Activated naive CD4-positive, alpha-beta T cell (primary cell): ENCODE measurements at places on chromosomes 3 and 15.

DNA sequence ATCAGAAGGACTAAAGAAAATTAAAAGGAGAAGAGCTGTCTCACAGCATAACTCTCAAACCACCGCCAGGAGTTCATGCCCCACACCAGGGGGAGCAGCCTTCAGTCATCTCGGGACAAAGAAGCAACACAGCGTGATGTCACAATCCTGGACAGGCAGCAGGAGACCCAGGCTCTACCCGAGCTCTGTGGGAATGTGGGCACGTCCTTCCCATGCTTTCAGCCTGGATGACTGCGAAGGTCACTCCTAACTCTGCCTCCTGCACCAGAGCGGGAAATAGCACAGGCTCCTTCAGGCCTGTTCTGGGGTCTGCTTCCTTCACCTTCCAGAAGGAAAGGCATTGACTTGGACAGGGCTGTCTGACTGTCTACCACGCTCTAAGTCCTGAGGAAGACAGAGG is 31.3 kb downstream of the NOX5 start:
- no peak for DNase-seq

DNA sequence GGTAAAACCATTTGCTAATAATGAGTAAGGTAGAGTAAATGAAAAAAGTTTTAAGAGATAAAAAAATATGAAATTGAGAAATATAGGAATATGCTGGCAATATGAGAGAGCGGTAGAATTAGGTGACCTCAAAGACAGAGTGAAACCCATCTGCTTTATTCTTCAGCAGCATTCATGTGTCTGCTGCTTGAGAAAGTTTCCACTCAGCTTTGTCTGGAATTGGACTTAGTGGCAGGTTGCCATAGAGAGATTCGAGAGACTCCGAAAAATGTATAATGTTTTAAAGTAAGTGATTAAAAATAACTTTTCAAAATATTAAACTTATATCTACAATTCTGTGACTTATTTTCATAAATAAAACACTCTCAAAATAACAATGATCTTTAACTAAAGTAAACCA is 5.0 kb downstream of the SUCNR1 start:
- DNase-seq: no peak

DNA sequence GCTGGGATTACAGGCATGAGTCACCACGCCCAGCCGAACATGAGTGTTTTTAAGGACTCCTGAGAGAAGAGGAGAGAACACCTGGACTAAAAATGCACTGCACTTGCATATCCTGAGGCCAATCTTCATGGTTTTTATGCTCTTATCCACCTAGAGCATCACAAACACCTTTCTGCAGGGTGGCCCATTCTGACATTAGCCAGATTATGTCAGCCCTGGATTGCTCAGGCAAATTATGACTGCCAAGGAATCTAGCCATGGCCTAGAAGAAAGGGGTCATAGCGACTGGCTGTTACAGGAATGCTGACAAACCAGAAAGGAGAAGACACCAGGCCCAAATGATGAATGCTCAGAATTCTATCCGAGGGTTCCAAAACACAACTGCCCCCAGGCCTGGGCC is 40.9 kb upstream of the HERC1 start:
- no peak for DNase-seq

DNA sequence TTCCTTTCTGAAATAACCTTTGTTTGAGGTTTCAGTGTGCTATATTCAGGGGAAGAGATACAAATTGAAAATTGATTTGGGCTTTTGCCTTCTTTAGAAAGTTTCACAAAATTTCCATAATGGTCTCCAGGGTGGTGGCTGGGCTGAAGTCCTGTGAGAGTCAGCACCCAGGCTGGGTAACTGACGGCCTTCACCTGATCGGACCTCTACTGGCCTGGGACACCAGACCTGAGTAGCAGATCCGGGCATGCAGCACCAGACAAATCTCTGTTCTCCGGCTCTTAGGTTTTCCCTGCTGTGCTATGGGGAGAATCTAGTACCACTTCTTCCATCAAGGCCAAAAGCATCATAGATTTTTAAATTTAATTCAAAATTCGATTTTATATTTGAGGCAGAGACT is 133.0 kb upstream of the LMCD1 start:
- DNase-seq: no peak

GRCh38 chr3:55267206-55267930 is 219.7 kb downstream of the WNT5A start:
- no peak for DNase-seq

GRCh38 chr15:59931646-59932261 is 72.4 kb upstream of the FOXB1 start:
- no peak for DNase-seq

DNA sequence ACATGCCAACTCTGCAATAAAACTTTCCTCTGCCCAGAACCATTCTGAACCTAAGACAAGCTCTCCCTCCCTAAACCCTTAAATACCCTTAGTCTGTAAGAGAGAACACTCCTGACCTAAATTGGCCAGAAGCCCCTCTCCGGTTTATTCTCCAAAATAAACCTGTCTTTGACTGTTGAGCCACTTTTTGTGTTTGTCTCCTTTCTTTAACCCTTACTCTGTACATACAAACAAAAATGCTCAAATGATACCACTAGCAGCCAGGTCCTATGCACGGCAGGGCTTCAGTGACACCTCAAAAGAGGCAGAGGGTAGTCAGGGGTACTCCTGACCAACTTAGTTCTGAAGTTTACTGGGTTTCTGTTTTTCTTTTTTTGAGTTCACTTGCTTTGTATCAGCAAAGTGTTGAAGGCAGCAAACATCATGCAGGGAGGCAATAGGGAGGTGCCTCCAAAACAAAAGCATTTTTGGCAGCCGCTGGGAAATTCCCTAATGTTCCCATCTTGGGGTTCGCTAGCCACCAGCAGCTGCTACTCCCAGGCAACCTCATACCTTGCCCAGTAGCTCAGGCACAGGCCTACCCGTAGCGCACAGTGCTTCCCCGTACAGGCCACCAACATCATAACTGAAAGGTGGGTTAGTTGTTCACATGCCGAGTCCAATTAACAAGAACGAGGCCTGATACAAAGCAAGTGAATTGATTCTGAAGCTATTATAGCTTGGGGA is 62.9 kb upstream of the GCNT3 start:
- DNase-seq: no peak

DNA sequence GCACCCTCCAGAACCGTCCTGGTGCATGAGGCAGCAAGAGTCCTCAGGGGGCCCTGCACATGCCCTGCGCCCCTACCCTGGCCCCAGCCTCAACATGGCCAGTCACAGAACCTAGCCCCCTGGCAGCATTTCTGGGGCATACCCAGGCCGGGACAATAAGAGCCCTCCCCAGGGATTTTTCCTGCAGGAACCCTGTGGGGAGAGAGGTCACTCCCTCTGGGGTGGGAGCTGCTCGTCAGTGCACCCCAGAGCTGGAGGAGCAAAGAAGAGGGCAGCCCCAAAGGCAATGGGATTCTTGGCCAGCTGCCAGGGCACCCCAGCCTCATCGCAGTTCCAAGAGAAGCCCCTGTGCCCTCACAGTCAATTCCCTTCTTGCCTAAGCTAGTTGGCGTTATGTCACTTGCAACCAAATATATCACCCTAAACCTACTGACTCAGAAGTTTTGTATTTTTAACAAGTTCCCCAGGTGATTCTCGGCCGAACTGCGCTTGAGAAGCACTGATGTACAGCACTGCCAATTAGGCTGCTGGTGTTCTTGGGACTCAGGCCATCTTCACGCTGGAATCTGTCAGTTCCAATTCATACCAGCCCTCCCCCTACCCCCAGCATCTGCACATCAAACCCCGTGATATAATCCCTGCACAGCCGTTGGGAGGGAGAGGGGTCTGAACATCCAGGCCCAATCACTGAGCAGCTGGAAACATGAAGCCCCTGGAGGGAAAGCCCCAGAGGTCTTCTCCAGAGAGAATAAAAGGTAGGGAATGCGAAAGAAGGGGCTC is 87.5 kb upstream of the PRR20G start:
- DNase-seq: no peak

DNA sequence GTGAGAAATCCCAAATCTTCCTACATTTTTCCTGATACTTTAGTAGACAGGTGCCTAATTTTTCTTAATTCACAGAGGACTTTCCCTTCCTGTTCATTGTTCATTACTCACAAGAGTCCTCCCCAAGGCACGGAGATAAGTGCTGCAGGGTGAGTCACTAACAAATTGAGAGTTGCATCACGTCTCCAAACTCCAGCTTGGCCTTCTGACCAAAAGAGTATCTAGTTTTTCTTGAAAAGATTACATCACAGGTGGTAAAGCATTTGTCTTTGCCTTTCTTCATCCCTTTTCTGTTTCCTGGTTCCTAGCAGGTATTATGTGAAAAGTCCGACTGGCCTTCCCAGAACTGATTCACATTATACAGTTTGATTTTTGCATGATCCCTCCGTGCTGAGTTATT is 24.9 kb upstream of the RASGRP1 start:
- DNase-seq: no peak

GRCh38 chr3:194286375-194287146 is 64.6 kb downstream of the CPN2 start:
- no peak for DNase-seq

- no peak for DNase-seq
Observed at GRCh38 chr3:86645756-86646155, 345.2 kb downstream of the VGLL3 start.
